ENCODE measurements at places on chromosomes 3 and 15. TPM values are rescaled to one million over a fixed set of nuclear protein-coding genes. Genes with fewer than 3 reads are reported as not detected.

DNA sequence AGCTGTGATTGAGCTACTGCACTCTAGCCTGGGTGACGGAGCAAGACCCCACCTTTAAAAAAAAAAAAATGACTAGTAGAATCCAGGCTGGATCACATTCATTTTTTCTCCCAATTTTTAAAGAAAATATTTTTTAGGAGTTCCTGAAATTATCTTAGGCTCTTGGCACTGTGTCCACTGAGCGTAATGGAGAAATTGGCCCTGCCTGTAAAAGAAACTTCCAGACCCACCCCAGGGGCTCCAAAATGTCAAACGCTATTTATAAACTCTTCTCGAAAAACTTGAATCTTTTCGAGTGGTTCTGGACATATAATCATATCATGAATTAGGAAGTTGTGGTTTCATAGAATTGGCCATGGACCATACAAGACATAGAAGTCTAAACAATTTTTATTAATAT, 300.2 kb upstream of the RGMA start:
- DNase-seq: no peak

The STAC gene
- total RNA-seq: 21.7 TPM

DNA sequence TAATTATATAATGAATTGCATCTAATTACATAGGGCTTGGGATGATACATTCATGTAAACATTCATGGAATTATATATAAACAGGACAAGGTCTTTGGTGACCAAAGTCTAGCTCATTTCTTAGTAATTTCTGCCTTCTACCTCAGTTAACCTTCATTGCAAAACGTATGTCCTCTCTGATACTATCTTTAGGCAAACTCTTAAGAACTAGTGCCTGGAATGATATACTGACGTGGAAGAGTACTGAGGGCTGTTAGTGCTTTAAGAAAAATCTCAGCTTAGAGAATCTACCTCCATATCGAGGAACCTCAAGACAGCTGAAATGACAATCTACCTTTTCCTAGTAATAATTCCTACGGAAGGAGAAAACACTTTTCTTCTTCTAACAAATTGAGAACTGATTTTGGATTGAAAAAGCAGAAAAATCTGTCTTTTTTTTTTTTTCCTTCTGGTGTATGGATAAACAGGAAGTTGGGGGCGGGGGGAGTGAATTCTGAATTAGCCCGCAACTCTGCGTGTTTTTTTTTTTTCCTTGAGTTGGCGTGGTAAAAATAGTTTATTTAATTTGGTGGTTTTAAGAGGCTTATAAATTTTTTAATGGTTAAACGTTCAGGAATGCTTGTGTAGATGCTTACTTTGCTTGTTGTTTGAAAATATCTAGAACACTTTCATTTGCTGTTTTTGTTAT, 43.2 kb downstream of the RARB start:
- no peak for DNase-seq

DNA sequence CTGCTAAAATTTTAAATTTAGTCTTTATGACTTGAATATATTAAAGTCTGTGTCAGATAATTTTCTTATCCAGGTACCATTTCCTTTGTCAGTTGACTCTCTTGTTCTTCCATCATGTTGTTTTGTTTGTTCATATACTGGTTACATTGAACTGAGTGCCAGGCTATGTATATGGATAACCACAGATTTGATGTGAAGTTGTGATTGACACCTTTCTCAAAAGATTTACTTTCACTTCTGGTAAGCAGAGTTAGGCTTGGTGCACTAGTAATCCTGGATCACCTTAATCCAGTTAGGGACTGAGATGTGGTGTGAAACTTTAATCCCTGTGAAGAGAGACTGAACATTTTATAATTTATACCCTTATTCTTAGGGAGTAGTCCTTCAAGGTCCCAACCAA, 99.4 kb downstream of the ADAM10 start:
- DNase-seq: no peak

Data from epithelial cell of proximal tubule (primary cell).